ENCODE measurements at places on chromosomes 7 and 10.
A peak's percentile ranks its signal among the peaks of the same experiment; 100 is the strongest.

GRCh38 chr7:44977959-44978335, 868 bp downstream of the MYO1G start:
- no peak for DNase-seq

- no peak for DNase-seq
Measured at GRCh38 chr10:8315619-8316021, 261.1 kb downstream of the GATA3 start.

GRCh38 chr10:72044417-72045041, 43.8 kb downstream of the SPOCK2 start:
- no peak for DNase-seq

- DNase-seq, result peak; percentile 99
Measured at GRCh38 chr7:43647673-43648472, 65.0 kb downstream of the STK17A start.

DNA sequence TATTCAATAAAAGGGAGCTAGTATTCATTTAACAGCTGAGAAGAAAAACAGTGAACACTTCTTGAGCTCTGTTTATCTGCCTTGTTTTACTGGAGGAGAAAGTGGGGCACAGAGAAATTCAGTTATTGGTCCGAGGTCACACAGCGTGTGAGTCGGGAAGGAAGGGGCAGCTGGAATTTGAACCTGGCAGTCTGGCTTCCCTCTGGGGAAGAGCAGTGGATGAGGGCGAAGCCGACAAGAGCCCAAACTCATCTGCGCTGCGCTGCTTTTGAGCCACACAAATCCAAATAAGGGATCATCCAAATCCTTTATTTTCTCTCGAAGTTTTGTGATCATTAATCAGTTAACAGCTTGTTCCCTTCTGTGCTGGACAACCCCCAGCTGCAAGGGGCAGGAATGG, 23.7 kb upstream of the PFKFB3 start:
- DNase-seq, result no peak

- peak; percentile 66 for DNase-seq
Measured at GRCh38 chr10:113126229-113127201, 176.5 kb downstream of the TCF7L2 start.

DNA sequence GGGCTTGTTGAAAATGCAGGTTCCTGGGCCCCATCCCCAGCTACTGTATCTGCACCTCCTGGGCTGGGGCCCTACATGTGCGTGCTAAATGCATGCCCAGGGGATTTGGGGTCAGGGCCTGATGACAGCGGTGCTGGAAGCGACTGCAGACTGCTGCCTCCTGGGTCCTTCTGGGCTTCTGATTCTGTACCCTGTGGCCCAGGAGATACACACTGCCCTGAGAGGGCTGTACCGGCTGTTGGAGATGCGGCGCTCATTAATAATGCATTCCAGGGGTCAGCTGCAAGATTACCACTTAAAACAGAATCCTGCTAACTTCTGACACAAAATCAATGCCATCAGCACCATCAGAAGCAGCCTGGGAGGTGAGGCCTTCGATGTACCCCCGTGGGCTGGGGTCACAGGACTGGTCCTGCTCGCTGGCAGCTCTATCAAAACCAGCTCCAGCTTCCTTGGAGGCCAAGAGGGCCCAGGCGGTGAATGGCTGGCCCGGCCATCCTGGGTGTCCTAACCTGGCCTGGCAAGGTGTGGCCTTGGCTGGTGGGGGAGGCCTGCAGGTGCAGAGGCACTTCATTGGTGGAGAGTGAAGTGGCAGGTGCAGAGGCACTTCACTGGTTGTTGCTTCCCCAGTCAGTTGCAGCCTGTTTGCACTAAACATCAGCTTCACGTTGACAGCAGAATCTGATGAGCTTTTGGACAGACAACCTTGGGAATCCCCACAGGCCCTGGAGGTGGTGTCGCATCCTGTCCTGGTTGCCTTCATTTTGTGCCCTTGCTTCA, 79.2 kb downstream of the GLRX3 start:
- DNase-seq, result no peak

- DNase-seq, result peak; percentile 48
Measured at GRCh38 chr7:26198133-26198780, 2.3 kb downstream of the HNRNPA2B1 start.

DNA sequence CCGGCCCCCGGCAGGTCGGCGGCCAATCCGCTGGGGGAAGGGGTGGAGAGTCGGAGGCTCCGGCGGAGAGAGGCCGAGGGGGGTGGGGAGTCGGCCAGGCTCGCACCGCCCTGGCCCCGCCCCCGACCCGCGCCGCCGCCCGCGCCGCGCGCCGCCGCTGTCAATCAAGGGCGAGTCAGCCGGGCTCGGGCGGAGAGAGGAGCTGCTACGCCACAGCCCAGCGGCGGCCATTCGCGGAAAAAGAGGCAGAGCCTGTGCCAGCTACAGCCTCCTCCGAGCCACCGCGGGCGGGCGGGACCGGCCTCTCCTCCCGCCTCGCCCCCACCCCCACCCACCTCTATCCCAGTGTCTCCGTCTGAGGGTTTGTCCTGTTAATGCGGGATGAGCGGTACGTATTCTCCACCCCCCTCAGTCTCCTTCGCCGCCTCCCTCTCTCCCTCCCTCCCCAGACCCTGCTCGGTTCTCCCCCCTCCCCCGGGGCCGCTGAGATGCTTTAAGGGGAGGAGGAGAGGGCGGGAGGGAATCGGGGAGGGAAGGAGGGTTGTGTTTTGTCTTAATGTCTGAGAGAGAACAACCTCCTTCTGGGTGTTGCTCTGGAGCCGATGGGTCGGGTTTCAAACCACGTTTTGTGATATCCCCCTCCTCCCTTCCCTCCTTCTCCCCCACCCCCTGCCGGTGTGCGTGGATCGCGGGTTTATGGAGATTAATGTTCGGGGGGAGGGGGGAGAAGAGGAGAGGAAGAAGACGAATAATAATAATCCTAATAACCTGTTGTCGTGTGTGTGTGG, at the start of gene SP4:
Gene SP4, plus strand, starts transcription at position 213 of the 788 bp plus-strand sequence. Its CDS starts 169 bp downstream, at position 382.
- peak; percentile 96 for DNase-seq

- DNase-seq, result no peak
Measured at GRCh38 chr7:3068530-3068929, 24.9 kb upstream of the CARD11 start.

GRCh38 chr7:88191911-88192310, 27.9 kb downstream of the SRI start:
- DNase-seq, result no peak

- DNase-seq, result peak; percentile 60
Measured at GRCh38 chr10:66837990-66838389, 87.8 kb upstream of the LRRTM3 start.

- DNase-seq, result peak; percentile 61
Measured at GRCh38 chr10:110671788-110672579, 27.8 kb downstream of the RBM20 start.

DNA sequence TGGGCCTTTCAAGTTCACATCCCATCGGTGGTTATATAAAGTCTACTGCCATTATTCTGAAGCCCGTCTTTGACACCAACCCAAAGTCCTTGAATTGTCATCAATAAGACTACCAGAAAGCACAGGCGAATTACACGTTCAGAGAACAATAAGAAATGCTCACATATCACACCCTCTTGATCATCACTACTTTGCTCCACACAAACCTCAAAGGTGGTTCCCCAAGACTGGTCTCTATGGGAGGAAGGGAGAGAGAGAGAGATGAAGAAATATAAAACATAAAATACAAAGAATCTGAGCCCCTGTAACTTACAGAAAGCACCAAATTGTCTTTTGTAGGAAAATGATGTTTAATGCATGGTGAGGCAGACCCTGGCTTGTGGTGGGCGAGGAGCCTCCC, 4.4 kb downstream of the HIPK2 start:
- no peak for DNase-seq

DNA sequence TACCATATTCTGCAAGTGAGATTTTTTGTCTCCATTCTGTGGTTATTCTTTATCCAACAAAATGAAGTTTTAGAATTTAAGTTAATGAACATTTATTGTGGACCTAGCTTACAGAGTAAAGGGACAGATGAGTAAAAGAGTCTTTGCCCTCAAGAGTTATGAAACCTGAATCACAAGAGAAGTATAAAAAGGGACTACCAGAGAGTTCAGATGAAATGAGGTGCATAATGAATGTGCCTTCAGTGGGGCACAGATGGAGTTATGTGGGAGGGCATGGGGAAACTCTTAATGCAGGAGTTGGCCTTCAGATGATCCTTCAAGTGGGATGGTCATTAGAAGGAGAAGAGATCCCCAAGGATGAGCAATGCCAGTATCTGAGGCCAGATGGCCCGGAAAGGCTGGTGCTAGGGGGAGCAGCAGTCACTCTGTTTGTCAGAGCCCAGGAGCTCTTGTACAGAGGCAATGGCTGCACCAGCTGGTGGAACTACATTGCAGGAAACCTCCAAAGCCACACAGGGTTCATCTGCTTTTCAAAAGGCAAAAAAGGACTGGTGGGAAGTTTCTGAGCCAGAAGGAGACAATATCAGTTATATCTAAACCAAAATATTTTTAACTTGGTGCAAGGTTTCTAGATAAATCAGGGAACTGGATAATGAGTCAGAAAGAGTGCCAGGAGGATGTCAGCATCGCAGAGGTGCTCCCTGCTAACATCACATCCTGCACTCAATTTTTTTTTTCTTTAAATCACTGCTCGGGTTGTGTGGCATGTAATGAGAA, 162.0 kb downstream of the KLF6 start:
- no peak for DNase-seq

All from astrocyte of the spinal cord (primary cell).